Esophagus mucosa (tissue), 1 donor: ENCODE measurements at places on chromosomes 7 and 10.

DNA sequence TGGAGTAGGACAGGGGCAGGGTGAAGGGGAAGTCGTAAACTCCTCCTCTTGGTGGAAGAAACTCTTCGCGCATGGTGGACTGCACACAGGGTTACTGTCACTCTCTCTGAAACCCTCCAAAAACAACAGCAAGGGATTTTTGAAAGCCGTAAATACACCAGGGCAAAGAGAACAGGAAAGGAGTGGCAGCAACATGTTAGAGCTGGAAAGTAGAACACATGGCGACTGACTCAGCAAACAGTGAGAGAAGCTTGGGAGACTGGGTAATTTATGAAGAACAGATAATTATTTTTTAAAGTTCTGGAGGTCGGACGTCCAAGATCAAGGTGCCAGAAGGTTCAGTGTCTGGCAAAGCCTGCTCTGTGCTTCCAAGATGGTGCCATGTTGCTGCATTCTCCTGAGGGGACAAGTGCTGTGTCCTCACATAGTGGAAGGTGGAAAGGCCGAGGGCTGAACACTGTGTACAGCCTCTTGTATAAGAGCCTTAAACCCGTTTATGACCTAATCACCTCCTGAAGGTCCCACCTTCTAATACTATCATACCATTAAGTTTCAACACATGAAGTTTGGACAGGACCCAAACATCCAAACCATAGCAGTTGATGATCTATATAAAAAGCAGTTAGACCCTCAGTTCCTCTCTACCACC, 22.5 kb upstream of the C10orf53 start:
- peak; percentile 56 for ATAC-seq

GRCh38 chr7:137572056-137572784, 228.7 kb upstream of the PTN start:
- ATAC-seq, result no peak

DNA sequence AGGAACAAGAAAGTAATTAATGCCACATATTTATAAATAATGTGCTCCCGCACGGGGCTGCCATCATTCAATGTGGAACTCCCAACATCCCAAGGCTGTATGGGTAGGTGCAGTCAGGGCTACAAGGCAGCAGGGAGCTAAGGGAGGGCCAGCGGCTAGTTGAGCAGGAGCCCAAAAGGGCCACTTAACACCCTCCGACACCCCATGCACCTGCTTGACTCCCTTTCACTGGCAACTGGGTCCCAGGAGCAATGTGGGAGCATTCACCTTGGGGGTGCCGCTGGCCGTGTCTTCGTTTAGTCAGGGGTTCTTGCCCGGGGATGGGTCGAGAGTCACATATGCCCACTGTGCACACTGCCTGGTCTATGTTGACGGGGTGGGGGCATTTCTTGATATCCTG, 27.9 kb downstream of the SCART1 start:
- ATAC-seq, result no peak

- ATAC-seq, result no peak
Observed at GRCh38 chr10:117163061-117163953, 25.2 kb upstream of the VAX1 start.

DNA sequence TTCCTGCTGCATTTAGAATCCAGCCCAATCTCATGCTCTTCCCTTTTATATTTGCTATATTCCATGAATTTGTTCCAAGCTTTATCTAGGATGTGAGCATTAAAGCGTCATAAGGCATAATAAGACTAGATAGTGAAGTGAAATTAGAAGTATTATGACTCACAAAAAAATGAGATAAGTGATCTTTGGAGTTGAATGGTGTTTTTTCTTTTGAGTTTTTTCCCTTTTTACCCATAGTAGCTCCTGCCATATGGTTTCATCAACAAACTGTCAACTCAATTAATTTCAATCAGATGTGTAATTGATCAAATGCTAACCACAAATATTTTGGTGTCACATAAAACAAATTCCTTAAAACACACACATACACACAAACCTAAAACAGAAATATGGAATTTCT, 17.0 kb downstream of the KLHDC10 start:
- no peak for ATAC-seq

DNA sequence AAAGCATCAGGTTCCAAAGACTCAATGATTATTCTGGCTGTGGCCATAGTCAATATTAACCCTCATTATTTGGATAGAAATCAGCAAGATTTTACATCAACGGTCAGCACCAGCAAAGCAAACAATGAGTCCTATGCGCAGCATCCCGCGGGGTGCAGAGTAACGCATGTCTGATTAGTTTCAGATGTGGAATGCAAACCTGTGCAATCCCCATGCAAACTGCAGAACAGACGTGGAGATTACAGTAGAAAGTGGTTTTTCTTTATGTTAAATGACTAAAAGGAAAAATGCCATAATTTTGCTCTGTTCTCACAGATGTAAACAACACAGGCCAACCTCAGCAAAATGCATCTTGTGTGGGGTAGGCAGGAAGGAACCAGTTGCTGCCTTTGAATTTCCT, 258.1 kb upstream of the GRB10 start:
- no peak for ATAC-seq

DNA sequence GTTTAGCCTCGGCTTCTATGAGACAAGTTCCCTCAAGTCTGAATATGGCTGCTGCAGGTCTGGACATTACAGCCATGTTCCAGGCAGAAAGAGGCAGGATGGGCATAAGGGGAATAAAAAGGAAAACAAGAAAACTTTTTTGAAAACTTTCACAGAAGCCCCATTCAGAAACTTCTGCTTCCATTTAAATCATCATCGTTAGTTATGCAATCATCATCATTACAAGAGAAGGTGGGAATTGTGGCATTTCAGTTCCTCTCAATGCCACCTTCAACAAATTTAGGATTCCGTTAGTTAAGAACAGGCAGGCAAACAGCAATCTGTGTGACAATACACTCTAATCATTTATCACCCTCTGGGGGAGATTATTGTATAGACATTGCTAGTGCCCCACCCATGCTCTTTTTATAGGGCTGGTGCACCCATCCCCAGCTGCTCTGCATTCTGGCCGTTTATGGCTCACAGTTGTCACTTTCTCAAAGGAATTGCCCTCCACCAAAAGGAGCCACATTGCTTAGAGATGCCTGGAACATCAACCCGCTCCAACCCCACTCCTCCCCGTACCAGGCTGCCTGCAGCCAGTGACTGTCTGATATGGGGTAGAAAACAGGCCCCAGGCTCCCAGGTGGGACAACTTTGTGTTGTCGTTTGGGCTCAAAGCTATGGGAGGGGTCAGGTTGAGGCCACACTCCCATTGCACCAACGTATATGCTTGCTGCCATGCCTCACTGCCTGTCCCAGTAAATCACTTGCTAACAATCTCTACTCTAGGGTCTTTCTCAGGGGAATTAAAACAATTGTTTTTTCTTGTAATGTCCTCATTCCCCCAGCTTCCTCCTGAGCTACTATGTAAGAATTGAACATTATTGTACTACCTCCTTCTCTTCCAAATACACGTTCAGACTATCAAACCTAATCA, 24.2 kb downstream of the ITGB8 start:
- ATAC-seq, result no peak
